ENCODE measurements at places on chromosomes 3 and 15.

DNA sequence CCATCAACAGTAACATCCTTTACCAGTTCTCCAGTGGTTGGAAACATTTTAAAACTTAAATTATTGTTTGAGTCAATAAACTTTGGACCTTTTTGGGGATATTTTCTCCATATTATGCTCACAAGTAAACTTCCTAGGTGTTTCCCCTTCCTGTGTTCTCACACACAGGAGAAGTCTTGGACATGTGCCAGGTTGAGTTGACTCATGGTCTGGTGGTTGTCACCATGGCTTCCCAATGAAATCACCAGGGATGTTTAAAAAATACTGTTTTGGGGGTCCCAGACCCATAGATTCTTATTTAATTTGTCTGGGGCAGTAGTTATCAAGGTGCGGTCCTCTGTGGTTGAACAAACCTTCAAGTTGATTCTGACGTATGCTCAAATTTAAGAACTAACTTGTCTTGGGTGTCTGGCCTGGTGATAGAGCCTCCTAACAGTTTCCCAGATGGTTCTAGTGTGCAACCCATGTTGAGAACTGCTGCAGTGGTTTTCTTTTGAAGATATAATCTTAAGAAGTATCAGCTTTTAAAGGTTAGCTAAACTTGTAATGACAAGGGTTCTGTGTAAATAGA lies 291.8 kb downstream of the EDEM1 start:
- no peak for DNase-seq

DNA sequence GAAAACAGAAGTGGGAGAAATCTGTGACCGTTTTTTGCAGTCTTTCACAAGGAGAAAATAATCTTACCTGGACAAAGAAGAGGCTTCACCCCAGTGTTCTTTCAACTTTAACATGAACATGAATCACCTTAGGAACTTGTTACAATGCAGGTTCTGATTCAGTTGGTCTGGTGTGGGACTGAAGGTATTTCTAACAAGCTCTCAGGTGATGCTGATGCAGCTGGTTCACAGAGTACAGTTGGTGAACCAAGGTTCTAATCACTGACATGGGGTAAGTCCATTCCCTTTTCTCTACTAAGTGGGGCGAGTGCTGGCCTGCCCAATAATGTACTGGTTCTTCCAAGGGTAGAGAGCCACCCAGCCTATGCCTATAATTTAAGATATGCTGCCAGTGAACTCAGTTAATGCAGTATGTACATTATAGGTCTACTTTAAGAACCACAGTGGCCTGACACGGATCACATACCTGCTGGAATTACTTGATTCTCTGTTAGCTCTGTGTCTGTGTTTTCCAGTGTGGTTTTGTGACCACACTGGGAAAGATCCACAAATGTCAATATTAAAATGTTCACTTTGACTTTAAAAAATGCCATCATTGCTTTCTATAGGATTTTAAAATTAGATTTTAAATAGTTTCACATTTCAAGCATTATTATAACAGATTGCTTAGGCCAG lies 304.1 kb downstream of the ZNF621 start:
- no peak for DNase-seq

DNA sequence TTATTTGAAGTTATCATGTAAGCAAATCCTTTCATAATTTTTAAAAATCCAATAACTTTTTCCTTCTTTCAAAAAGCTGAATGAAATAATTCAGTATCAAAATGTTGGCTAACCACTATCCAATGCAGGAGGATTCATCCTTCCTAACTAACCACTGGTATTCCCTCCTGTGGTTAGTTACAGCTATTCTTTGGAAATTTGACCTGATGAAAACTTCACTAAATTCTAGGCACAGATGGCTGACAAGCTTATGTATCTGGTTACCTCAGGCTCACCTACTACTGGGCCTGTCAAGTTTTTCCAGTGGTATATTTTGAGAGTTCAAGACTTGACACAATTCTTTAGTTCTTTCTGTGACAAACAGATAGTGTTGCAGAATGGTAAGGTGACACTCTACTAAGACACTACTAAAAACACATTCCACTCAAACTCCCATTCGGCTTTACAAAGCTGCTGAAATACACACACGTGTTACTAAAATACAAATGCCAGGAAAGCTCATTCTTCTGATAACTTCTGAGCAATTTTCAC lies 15.8 kb downstream of the NPTN start:
- no peak for DNase-seq

DNA sequence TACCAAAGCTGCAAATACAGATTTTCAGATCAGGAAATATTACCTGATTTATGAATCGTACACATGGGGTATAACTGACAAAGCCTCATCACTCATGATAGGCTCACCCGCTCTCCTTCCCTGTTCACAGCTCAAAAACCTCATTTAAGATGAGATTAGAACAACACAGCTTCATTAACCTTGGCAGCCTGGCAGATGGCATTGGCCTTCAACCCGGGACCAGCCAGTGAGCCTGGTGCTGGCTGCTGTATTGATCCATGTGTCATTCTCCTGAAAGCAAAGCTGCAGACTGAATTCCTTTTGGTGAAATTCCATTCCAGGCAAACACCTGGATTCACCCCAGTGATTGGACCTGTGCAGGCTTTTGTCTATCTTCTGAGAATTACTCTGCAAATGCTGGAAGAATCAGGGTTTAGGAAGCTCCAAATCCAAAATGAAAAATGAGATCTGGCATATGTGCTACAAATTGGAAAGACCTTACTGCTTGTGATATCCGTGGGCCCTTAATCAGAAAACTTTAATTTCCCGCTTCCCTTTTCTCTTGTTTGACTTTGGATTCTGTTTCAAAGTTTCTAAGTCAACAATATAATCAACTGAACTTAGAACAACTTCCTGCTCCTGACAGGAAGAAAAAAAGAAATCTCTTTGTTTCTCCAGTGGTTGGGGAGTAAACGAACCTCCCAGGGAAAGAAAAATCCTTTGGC lies 189.1 kb upstream of the KBTBD8 start:
- DNase-seq = no peak

GRCh38 chr15:39252134-39252470 lies 328.8 kb upstream of the THBS1 start:
- no peak for DNase-seq

DNA sequence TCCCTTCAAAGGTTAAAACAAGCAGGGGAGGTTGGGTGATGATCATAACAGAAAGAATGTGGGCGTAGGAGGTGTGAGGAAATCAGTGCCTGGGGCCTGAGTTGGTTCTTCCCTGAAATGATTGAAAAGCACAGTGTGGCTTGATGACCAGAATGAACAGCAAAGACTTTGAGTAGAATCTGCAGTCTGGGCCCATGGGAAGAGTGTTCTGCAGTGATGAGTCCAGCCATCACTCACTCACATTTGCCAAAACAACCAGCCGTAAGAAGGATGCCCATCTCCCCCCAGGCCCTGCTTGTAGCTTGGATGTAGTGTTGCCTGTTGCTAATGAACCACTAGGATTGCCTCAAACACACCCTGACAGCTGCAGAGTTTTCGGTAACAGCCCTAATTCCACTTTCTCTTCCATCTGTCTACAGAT lies 67.9 kb downstream of the VGLL3 start:
- peak; percentile 61 for DNase-seq
